Cortex of kidney (tissue), 1 donor: ENCODE measurements at places on chromosomes 2 and 18.

- DNase-seq = no peak
These were observed 8.4 kb upstream of the PXDN start for GRCh38 chr2:1752751-1753150.

DNA sequence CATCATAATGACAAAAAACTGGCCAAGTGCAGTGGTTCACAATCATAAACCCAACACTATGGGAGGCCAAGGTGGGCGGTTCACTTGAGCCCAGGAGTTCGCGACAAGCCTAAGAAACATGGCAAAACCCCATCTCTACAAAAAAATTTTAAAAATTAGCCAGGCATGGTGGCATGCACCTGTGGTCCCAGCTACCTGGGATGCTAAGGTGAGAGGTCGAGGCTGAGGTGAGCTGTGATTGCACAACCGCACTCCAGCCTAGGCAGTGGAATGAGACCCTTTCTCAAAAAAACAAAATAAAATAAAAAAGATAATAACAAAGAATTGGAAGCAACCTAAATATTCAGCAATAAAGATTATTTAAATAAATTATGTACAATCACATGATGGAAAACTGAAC lies 21.8 kb downstream of the PSTPIP2 start:
- DNase-seq = no peak

DNA sequence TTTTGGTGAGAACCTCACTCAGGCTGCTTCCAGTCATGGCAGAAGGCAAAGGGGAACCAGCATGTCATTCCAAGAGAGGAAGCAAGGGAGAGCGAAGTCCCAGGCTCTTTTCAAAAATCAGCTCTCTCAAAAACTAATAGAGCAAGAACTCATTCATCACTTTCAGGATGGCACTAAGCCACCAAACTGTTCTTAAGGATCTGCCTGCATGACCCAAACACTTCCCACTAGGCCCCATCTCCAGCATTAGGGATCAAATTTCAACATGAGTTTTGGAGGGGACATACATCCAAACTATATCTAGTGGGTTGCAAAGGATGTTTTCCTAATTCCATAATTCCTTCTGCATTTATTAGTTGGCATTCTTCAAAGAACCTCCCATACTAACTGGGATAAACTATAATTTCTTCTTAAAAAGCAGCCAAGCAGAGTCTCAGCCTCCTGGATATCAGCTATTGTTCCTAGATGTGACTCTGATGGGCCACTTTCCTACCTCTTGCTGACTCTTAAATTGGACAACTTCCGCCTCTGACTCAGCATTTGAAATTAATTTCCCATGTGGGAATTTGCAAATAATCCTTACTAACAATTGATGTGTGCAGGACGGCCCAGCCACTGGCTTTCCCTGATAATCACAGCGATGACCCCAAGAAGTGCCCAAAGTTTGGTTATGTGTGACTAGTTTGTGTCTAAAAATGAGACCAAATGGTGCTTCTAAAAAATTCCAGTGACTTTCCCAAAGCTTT lies 5.5 kb upstream of the REV1 start:
- no peak for DNase-seq

DNA sequence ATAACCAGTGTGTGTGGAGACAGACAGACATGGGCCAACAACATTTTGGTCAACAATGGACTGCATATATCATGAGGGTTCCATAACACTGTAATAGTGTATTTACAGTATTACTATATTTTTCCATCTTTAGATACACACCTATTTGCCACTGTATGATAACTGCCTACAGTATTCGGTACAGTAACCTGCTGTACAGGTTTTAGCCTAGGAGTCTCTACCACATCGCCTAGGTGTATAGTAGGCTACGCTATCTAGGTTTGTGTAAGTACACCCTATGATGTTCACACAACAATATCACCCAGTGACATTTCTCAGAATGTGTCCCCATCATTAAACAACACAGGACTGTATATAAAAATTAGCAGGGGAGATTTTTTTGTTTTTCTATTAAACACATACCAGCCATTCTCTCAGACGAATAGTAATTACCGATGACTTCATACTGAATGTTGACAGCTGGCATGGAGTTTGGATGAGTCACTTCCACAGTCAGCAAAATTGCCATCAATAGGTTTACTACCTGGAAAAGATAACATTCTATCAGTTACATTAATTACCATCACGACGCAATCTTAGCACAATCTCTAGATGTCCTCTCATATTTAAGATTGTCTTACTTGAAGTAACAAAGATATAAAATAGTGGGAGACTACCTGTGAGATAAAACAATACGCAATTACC lies 10.8 kb downstream of the LAPTM4A start:
- no peak for DNase-seq

- no peak for DNase-seq
These were observed 97.0 kb downstream of the LYPD6 start for GRCh38 chr2:149427387-149427786.

DNA sequence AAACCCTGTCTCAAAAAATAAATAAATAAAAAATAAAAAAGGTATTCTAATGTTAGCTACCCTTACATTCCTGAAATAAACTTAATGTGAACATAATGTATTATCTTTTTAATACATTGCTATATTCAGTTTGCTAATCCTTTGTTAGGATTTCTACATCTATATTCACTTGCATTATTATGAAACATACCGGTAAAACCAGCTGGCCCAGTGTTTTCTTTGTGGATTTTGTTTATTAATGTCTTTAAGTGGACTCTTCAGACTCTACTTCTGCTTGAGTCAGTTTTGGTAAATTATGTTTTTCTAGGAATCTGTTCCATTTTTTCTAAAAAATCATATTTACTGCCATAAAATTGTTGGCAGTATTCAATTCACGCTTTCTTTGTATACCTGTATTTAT lies 34.5 kb downstream of the PTPN2 start:
- no peak for DNase-seq

DNA sequence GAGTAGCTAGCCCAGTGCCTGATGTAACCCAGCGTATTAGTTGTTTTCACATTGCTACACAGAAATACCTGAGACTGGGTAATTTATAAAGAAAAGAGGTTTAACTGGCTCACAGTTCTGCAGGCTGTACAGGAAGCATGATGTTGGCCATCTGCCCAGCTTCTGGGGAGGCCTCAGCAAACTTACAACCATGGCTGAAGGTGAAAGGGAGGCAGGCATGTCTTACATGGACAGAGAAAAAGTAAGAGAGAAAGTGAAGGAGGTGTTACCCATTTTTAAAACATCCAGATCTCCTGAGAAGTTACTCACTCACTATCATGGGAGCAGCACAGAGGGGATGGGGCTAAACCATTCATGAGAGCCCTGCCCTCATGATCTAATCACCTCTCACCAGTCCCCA lies 6.1 kb upstream of the CYRIA start:
- no peak for DNase-seq
